Stimulated activated CD8-positive, alpha-beta memory T cell treated with anti-CD3 and anti-CD28 coated beads, Interleukin-7, amount 100 ng/mL, for 1 hour (primary cell): ENCODE measurements at places on chromosomes 3 and 15.

DNA sequence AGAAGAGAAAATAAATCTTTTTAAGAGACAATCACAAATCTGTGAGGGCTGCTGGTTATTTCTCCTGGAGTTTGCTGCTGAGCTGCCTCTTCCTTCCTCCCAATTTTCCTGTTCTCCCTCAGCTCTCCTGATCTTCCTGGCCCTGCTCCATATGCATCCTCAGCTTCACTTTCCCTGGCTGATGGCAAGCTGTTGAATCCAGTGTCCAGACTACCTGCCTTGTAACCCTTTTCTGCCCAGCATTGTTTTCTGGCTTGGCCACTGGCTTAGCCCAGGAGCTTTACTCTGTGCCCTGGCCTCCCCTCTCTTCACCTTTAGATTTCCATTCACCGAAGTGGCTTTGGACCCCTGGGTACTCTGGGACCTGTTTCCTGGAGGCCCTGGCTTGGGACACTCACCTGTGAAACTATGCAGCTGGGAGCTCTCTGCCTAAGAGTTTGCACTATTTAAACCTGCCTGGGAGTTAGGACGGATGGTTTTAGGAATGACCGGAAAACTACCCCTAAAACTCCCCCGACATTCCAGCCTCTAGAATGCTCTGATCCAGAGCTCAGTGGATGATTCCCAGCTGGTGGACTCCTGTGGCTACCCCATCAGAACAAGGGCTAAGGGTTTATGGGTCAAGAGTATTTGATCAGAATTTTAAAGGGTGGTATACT is 90.0 kb downstream of the RBPMS2 start:
- no peak for DNase-seq

GRCh38 chr3:66449411-66449974 is 51.3 kb downstream of the LRIG1 start:
- no peak for DNase-seq

GRCh38 chr15:64582202-64582601 is 121.8 kb downstream of the ZNF609 start:
- DNase-seq, result no peak

- DNase-seq, result no peak
These were observed 9.1 kb upstream of the TIPARP start for GRCh38 chr3:156665291-156665690.

GRCh38 chr15:100026041-100026440 is 292.8 kb upstream of the LYSMD4 start:
- DNase-seq, result no peak

DNA sequence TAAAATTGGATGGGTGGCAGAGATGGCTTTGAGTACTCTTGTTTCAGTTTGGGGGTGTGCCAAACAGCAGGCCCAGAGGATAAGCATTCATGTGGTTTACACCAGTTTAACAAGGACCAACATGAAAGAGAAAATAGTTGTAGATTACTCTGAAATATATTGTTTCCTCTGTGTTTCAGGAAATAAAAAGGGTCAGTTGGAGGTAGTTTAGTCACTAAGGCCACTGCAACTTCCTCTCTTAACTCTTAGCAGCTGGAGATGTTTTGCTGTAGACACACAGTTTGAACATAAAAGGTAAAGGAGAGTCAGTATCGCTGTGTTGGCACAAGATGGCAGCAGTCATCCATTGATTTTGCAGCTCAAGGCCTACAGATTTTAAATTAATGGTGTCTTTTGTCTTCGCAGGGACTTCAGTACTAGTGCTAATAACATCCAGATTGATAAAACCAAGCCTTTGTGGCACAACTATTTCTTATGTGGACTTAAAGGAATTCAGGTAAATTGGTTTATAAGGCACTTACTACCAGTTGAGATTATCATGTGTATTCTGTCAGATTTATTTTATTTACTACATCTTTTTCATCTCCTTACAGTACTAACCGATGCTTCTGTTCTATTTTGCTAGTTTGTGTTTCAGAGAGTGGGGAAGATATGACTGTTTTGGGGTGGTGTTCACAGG is 65.5 kb downstream of the GALK2 start:
- no peak for DNase-seq

GRCh38 chr3:148233403-148233802 is 464.3 kb upstream of the AGTR1 start:
- no peak for DNase-seq

GRCh38 chr3:134864636-134865035 is 69.6 kb downstream of the EPHB1 start:
- DNase-seq, result no peak

DNA sequence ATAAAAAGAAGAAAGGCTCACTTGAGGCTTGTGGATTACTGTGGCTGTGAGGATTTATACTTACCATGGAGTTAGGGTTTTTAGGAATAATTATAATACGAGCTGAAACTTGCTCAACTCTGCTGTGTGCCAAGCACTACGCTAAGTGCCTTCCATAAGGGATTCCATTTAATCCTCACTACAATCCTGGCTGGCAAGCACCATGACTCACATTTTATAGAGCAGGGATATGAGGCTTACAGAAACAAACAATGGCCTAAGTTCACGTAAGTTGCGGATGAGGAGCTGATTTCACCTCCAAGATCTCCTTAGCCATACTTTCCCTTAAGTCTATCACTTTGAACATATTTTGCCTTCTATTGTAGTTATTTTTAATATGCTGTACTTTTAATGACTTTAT is 43.9 kb upstream of the ARL8B start:
- DNase-seq, result no peak

DNA sequence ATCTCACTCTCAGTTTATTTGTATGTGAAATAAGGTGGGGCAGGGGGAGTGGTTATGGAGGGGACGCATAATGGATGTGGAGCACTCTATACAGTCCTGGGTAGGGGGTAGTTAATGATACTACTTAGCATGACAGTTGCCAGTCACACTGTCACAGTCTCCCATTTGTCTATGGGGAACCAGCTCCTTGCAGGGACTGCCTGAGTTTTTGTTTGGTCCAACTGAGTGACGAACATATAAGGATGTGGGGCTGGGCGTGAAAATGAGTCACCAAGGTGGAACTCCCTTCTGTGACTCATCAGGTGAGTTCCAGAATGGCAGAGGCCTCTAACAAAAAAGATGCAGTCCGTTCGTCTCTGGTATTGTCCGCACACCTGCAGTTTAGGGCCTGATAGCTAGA is 235.3 kb upstream of the ST8SIA2 start:
- DNase-seq, result no peak

DNA sequence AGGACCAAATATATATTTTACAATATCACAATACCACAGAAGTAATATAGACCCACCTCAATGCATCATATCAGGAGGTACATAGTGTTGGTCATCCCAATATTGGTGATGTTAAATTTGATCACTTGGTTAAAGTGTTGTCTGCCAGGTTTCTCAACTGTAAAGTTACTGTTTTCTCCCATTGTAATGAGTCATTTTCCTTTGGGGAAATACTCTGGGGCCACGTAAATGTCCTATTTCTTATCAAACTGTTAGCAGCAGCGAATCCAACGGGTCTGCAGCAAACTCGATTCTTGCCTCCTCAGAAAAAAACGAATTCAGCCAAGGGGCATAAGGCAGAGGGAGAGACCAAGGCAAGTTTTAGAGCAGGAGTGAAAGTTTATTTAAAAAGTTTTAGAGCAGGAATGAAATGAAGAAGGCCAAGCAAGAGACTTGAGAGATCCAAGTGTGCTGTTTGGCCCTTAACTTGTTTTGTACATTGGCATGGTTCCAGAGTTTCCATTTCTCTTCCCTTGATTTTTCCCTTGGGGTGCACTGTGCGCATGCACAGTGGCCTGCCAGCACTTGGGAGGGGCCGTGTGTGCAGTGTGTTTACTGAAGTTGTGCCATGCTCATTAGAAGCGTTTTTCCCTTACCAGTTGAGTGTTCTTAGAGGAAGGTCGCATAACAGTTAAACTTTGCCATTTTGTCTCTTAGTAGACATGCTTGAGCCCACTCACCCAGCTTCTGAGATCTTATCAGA is 512.5 kb downstream of the AGBL1 start:
- DNase-seq, result no peak

DNA sequence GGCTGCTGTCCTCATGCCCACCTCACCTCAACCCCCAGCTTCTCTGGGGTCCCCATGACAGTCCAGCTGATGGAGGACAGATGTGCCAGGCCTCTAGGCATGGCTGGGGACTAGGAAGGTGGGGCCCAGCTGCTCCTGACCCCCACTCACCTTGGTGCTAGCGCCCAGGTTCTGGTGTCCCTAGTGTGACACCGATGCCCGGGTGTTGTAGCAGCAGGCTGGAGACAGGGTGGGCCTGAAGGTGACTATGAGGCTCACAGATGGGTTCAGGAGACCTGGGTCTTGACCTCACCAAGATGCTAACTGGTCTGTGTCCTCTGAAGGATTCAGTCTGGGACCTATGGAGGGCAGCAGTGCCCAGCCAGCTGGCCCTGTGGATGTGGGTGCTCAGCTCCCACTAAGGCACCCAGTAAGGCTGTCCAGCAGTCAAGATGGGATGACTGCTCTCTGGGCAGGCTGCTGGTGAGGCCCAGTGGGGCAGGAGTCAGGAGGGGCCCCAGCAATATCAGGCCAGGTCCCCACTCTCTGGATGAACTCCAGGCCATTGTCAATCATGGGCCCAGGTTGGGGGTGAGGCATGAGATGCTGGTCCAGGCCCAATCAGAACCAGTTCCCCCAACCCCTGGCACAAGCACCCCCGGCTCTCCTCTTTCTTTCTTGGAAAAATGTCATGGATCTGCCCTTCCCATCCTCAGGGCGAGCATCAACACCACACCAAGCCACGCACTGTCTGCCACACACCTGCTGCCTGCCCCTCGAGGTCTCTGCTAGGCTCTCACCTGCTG is 33.0 kb downstream of the ALDH1L1 start:
- no peak for DNase-seq

DNA sequence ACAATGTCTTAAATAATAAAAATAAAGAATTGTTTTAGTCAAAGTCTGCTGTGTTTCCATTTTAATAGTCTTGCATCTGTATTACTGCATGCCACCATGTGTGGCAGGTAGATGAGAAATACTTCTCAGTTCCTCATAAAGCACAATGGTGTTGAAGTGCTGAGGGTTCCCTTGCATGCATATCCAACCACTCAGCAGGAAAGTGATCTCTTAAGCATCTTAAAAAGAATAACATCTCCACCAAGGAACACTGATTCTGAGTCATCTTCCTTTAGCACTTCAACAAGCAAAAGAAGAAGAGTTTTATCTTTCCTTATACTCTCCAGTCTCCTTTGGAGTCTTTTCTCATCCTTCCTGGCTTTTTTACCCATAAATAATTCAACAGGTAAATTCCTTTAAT is 602.0 kb downstream of the TBL1XR1 start:
- no peak for DNase-seq

DNA sequence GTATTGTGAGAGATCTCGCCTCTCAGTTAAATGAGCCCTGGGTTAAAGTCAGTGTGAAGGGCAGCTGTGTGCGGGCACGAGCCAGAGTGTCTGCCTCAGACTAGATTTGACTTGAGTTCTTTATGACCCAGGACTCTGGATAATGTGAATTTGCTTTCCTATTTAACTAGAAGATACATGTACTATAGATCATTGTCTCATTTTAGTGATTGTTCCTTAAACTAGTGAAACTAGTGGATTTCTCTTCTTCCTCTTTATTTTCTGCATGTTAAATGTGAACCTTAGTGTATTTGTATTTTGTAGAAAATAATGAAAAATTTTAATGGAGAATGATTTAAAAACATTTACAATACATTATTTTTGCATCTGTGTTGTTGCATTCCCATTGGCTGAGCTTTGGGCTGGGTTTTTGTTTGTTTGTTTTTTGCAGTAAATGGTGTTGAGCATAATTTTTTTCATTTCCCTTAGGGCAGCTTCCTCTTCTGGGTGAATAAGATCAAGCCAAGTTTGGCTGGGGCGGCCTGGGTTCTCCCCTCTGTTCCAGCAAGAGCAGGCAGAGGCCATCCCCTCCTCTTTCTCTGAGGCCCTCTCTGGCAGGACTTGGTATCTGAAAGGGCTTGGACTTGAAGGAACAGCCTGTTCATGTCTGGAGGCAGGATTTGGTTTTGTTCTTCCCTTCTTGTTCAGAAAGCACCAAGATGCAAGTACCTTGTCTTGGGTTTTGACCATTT is 15.0 kb downstream of the GCSAM start:
- no peak for DNase-seq

DNA sequence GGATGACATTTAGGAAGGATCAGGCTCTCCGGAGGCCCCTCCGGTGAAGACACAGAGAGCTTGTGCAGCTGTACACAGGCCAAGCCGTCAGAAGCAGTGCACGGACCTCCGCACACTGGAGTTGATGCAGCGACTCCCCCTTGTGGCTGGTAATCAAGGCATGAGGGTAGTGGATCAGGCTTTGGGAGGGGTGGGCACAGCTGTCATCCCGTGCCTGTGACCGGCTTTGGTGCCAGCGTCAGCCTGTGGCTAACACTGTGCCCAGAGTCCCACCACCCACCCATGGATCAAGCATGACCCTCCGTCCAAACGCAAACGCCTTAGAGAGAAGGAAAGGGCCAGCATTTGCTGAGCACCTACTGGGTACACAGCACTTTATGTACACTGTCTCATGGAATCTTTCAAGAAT is 8.2 kb upstream of the GRIP2 start:
- peak; percentile 10 for DNase-seq

DNA sequence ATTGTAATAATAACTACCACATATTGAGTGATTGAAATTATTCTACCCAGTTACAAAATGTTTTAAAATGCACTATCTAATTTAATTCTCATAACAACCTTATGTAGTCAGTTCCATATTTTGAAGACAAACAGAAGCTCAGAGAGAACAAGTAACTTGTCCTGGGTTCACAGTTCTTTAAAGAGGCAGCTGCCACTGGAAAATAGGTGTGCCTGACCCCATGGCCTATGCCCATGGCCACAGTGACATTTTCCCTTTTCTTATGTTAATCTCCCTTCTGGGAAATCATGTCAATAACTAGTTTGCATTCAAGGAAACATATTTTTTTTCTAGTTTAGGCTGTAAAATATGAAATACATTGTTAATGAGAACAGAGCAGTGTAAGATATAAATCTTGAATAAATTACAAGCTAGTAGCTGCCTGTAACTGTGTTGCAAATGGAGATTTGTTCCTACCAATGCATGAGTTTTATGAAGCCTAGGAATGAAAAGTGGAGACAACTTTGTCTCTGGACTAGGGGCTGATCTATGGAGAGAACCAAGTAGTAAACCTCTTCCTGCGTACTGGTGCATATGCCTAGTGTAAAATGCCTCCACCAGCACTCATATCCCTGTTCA is 1018.0 kb downstream of the NTRK3 start:
- no peak for DNase-seq

DNA sequence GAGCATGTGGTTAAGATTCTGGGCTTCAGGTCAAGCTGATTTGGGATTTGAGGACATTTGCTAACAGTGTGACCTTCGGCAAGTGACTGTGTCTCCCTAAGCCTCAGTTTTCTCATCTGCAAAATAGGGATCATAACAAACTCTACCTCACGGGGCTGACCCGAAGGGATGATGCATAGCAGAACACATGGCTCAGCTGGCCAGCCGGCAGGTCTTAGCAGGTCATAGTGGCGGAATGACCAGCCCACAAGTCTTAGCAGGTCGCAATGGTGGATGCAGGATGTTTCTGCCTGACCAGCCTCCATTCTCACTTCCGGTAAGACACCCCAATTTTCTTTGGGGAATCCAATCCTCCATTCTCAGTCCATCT is 63.3 kb downstream of the IQSEC1 start:
- DNase-seq, result no peak
